ENCODE measurements at places on chromosomes 7 and 10. TPM values are rescaled to one million over a fixed set of nuclear protein-coding genes. Genes with fewer than 3 reads are reported as not detected.

DNA sequence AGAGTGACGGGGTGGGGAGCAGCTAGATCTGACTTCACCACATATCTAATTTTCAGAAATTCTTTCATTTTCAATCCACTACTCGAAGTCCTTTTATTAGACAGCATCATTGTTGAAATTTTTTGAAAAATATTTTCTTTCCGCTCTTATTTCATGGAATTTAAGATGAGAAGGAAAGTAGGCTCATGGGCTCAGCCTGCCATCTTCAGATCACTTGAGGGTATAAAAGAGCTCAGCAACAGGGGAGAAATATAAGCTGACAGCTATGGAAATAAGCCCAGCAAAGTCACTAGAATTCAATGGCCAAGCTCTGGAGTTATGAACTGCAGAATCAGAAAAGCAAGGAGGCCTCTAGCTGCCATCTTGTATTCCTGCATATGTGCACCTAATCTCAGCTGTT, 389.1 kb downstream of the XPNPEP1 start:
- no peak for DNase-seq

The WNT16 gene
- not detected for total RNA-seq

The ASB10 gene
- not detected for total RNA-seq

GRCh38 chr10:108393089-108393488, 1228.6 kb upstream of the SORCS1 start:
- DNase-seq: no peak

- DNase-seq: no peak
Measured at GRCh38 chr7:94338921-94339371, 55.7 kb upstream of the COL1A2 start.

DNA sequence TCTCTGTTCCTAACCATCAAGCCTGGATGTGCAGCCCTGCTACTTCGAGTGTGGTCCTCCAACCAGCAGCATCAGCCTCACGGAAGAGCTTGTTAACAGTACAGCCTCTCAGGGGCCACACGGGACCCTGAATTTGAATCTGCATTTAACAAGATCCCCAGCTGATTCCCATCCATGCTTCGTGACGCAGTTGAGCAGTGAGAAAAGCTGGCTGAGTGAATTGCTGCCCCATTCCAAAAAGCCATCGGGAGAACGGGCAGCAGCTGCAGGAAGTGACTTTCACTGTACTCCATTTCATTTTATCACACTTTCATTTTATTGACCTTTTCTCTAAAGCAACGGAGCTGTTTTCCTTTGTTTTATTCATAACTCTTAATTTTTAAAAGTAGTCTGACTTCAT, 22.5 kb downstream of the FAM171A1 start:
- no peak for DNase-seq

The SLC18A3 gene
- total RNA-seq: 0.72 TPM

DNA sequence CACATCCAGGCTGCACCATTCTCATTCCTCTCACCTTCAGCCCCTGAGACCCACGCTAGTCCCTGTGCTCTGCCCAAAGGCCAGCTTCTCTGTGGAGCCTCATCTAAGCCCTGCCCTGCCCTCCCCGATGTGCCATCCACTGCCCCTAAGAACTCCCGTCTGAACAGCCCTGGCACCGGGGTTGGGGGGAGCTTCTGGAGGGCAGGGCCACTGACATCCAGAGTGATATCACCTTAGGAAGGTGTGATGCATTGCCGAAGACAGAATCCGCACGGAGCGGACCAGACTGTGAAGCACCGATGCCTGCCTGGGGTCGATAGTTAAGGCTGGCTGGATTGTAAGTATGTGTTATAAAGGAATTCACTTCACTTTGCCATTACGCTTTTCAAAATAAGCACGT, 511.0 kb downstream of the PTPRN2 start:
- DNase-seq: no peak

DNA sequence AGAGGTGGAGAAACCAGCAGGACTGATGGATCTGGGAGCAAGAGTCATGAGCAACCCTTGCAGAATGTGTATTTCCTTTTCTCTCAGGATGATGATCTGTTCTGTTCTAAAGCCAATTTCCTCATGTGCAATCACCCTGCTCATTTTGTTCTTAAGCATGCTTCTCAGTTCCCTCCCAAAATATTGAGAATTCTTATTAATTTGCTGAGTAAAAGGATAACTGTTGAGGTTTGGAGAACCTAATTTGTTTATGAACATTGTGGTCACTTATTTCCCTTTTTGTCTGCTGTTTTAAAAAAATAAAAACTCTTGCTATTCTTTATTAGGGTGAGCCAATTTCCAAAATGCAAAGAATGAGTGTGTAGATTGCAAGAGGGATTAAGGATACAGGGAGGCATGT, 106.8 kb downstream of the APBB1IP start:
- no peak for DNase-seq

- no peak for DNase-seq
Measured at GRCh38 chr10:120748519-120748918, 102.6 kb upstream of the WDR11 start.

DNA sequence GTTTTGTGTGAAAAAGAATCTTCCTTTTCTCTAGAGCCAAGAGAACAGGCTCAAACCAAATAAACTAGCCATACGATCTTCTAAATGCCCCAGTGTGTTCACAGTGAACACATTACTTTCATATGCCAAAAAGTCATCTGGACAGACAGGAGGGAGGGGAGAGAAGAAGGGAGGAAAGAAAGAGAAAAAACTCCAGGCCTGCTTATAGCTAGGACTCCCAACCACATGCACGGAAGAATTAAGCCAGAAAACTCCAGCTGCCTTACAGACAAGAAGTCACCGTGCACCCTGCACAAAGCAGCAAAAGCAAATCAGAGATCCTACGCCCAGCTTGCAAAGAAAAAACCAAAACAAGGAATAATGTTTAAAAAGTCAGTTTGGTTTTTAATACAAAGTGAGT, 34.3 kb downstream of the SNX8 start:
- no peak for DNase-seq

DNA sequence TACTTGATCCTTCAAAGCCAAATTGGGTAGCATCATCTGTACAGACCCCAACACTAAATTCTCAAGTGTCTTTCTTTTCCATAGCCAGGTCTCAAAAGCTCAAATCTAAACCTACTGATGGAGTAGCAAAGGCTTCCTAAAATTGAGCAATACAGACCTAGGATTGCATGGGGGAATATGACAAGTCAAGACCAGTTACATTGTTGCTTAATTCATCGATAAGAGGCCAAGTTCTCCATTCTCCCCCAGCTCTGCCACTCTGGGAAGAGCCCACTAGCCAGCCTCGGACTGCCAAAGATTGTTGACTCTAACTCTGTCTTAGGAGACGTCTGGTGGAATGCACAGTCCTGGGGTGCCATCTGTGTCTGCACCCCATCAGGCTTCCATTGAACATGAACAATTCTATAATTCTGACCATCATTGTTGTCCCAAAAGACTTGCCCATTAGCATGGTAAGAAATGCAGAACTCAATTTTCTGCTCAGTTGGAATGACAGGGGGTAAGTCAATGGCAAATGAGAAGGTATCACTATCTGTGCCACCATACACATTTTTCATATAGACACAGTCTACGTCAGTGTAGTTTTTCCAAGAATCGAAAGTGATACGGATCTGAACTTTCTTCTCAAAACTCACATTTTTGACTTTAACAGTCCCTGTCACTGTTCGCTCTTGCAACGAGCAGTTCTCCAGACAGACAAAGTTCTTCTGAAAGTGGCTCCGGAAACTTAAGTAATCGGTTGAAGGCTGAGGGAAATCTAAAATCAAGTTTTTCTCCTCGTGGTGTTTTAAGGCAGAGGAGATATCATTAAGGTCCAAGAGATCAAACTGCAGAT, 2.9 kb downstream of the PPP1R3C start:
- DNase-seq: no peak

- DNase-seq: no peak
Measured at GRCh38 chr10:14798636-14799035, 23.9 kb upstream of the FAM107B start.

- no peak for DNase-seq
Measured at GRCh38 chr7:16411391-16411790, 9.9 kb downstream of the CRPPA start.

The WEE2 gene
- total RNA-seq: 0.33 TPM

GRCh38 chr7:34755008-34755407, 97.0 kb downstream of the NPSR1 start:
- no peak for DNase-seq

DNA sequence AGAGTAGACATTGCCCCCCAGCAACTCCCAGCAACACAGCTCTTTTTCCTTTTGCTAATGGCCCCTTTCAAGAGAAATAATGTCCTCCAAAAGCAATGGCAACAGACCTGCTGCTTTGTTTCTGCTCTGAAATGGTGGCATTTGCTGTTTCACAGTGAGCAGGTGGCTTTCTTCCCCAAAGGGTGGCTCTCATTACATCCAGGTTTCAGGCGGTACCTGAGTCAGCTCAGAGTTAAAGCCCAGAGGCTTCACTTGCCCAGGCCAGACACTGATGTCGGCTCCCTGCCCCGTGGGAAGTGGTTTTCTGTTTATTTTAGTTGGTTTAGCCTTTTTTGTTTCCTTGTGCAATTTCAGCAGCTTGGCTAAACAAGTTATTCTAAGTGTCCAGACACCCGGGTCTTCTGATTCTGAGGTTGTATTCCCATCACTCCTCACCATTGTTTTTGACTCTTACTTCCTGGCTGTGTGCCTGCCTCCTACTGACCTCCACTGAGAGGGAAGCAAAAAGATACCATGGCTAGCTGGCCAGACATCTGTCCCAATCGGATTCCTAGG, 7.8 kb upstream of the ATOH7 start:
- DNase-seq: no peak

The FAM25G gene
- total RNA-seq: not detected

The TMEM72 gene
- not detected for total RNA-seq

The ADIRF gene
- total RNA-seq: not detected

The IFIT2 gene
- total RNA-seq: 0.80 TPM

DNA sequence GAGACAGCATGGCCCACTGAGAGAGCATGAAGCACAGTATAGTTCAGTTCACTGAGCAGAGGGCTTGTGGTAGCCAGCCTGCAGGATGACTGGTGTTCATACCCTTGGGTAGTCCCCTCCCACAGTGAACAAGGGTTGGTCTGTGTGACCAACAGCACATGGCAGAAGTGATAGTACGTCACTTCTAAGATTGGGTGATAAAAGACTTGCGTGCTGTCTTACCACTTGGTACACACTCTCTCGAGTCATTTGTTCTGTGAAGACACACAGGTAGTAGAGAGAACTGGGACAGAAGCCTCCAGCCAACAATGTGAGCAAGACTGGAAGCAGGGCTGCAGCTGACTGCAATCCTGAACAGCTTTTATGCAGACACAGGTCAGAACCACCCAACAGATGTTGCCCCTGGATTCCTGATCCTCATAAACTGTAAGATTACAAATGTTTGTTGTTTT, 14.6 kb downstream of the EPC1 start:
- no peak for DNase-seq

DNA sequence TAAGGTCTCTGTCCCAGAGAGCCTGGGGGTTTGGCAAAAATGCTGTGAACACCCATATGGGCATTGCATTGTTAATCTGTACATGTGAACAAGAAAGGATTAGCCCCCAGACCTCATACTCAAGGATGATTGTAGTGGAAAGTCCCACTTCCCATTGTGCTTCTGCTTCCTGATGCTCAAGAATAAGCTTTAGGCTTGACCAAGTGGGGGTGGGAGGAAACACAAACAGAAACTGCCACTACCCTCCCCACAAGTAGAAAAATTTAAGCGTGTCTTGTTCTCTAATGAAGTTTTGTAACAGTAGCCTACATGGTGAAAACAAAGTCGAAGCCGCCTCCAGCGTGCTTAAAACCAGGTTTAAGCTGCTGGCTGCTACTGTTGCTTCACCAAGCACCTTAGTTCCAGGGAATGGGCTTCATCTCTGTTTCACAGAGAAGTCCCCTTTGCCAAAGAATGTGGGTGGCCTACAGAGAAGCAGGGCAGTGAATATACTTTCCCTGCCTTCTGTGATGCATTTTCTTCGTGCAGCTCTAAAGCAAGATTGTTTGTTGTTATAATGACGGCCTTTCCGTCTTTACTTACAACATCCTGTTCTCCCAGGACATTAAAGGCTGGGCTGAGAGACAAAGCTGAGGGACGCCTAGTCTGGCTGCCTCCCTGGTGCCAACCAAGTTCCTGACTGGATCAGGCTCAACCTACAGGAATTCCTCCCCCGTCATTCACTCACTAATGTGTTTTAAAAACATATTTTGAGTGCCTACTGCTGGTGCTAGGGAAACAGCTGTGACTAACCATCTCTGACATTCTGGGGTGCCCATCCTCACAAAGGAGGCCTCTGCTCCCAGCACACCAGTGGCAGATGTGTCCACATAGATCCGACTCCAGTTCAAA, 32.1 kb upstream of the CCSER2 start:
- peak; percentile 49 for DNase-seq

GRCh38 chr7:128347647-128348097, 4.0 kb upstream of the RBM28 start:
- DNase-seq: peak; percentile 76

DNA sequence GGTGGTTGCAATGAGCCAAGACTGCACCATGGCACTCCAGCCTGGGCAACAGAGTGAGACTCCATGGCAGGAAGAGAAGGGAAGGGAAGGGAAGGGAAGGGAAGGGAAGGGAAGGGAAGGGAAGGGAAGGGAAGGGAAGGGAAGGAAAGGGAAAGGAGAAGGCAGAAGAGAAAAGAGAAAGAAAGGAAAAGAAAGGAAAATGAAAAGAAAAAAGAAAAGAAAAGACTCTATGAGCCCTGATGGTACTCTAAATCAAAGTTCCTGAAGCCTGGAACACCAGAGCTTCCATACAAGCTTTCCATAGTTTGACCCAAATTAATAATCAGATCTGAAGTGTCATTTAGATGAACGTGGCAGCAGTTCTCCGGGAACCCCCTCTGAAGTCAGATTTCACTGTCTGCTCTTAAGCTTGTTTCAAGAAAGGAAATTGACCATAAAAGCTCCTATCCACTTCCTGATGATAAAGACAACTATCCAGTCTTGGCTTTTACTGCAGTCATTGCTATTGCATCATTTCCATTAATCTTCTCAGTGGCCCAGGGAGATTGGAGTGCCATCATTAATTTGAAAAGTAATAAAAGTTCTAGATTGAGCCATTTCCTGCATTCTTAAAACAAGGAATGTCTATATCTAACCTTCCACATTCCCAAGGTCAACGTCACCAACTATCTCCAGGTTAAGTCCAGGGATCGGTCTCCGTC, 44.2 kb upstream of the FRMD4A start:
- no peak for DNase-seq

DNA sequence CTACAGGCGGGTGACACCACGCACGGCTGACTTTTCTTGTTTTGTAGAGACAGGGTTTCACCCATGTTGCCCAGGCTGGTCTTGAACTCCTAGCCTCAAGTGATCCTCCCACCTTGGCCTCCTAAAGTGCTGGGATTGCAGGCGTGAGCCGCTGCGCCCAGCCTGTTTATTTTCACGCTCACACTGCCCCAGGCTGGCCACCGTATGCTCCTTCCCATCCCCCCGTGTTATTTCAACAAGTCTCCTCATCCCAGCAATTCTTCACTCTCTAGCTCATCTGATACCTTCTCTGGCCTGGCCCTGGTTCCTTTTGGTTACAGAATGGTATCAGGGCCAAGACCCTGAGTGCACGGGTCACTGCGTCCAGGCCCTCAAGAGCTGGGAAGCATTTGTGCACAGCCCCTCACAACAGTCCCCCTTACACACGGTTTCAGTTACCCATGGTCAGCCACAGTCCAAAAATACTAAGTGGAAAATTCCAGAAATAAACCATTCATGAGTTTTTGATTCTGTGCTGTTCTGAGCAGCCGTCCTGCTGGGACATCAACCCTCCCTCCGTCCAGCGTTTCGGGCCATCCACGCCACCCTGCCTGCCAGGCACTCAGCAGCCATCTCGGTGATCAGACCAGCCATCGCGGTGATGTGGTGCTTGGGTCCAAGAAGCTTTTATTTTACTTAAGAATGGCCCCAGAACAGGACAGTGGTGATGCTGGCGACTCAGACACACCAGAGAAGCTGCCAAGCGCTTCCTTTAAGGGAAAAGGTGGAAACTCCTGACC, 8.9 kb downstream of the COX19 start:
- DNase-seq: no peak

The SLC39A12 gene
- total RNA-seq: 0.10 TPM

The NXPH1 gene
- total RNA-seq: not detected
